ENCODE measurements at places on chromosomes 11 and 22.

GRCh38 chr11:44927174-44927661 lies 23.5 kb downstream of the TP53I11 start:
- no peak for DNase-seq

GRCh38 chr11:1402355-1403077 lies 12.8 kb downstream of the BRSK2 start:
- no peak for DNase-seq

- no peak for DNase-seq
Observed at GRCh38 chr11:30454111-30454510, 131.2 kb downstream of the ARL14EP start.

GRCh38 chr22:38228873-38229740 lies 27.3 kb downstream of the MAFF start:
- no peak for DNase-seq

GRCh38 chr11:12215181-12215593 lies 104.8 kb downstream of the MICAL2 start:
- DNase-seq = no peak

- no peak for DNase-seq
Observed at GRCh38 chr11:57571606-57572005, 4.1 kb upstream of the UBE2L6 start.

- DNase-seq = peak; percentile 62
Observed at GRCh38 chr22:48263791-48264351, 1501.4 kb downstream of the TBC1D22A start.

- DNase-seq = no peak
Observed at GRCh38 chr11:121104312-121104762, 3.3 kb downstream of the TECTA start.

- DNase-seq = peak; percentile 62
Observed at GRCh38 chr11:120181376-120181975, 29.4 kb upstream of the OAF start.

DNA sequence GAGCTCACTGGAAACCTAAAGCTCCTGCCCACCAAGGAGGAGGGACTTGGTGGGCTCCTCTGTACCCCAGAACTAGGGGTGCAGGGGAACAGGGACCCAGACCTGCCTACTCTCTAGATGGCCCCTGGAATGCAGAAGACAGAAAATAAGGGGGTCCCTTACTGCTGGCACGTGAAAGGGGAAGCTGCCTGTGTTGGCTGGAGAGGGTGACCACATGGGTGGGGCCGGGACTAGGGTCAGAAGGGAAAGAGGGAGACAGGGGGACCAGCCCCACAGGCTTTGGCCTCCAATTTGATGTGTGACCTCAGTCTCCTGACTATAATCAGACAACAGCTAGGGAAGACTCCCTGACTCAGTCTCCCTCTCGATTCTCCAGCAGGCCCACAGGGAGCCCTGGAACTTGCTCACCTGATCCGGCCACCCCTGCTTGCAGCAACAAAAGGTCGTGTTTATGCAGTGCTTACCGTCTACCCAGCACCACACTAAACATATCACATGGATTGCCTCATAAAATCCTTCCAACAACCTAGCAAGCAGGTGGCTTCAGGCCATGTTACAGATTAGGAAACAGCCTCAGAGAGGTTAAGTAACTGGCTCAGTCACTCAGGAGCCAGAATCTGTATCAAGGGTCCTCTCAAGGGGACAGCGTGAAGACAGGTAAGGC lies 10.2 kb downstream of the ARAP1 start:
- no peak for DNase-seq

DNA sequence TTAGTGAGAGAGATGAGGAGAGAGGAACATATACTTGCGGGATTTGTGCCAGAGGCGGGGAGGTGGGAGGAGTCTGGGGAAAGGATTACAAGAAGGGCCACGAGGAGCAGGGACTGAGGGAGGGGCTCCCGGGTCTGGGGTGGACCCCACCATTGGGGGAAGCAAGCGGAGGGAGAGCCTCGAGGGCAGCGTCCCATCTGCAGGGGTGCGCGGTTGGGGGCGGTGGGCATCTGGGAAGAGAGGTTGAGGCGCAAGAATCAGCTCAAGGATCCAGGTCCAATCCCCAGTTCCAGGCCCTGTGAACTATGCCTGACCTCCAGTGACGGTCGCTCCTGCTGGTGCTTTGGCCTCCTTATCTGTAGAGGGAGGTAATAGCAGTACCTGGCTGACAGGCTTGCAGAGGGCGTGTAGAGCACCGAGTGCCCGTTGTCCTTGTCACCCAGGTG lies 38.0 kb downstream of the ADAMTS15 start:
- no peak for DNase-seq

- no peak for DNase-seq
Observed at GRCh38 chr11:102940714-102941588, 14.6 kb downstream of the MMP13 start.

DNA sequence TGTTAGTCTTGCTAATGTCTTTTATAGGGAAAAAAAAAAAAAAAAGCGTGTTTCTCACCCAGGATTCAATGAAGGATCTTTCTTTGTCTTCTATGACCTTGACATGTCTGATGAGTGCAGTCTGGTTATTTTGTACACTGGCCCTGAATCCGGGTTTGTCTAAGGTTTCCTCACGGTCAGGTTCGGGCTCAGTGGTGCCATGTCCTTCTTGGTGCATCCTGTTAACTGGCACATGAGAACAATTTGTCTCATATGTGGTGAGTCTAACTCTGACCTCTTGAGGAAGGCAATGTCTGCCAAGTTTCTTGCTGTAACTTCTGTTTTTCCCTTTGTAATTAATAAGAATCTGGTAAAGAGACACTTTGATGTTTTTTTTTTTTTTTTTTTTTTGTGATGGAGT lies 12.5 kb downstream of the F2 start:
- DNase-seq = no peak
